ENCODE measurements at places on chromosomes 11 and 22.

DNA sequence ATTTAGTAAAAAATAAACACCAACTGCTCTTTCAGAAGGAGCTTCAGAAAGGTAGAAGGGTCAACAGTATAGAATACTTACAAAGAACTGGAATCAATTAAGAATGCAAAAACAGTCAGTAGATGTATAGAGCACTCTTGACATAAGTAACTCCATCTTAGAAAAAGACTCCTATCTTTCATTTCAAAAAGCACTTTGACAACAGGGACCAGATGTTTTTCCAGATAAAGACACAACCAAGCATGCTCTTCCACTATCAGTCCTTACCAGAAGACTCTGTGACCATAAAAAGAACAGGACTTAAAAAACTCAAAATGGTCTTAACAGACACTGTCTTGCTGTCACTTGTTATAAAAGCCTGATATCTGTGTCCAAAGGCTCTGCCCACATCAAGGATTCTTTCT, 5.2 kb downstream of the SLC25A17 start:
- no peak for DNase-seq

DNA sequence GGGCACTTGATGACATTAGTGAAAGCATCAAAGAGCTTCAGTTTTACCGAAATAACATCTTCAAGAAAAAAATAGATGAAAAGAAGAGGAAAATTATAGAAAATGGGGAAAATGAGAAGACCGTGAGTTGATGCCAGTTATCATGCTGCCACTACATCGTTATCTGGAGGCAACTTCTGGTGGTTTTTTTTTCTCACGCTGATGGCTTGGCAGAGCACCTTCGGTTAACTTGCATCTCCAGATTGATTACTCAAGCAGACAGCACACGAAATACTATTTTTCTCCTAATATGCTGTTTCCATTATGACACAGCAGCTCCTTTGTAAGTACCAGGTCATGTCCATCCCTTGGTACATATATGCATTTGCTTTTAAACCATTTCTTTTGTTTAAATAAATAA, 10.6 kb downstream of the REXO2 start:
- no peak for DNase-seq

DNA sequence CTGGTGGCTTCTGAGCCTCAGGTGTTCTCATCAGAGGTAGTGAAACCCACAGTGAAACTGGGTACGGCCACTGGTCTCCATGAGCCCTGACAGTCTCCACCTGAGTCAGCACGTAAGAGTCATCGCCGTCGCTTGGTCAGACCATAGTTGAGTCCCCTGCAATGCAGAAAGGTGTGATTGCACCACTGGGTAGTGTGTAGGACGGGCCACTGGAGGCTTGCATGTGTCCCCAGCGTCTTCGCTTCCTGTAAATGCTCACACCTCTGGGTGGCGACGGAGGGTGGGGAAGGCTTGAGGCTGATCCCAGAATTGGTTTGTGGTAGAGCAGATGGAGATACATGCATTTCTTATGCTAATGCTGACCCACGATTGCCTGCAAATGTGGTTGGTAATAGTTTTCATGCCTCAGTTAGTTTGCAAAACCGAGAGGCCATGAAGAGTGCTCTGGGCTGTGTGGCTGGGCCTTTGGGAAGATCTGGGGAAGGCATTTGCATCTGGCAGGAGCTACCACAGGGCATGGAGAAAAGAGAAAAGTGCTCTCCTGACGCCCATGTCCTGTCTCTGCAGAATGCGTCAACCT, 26.5 kb downstream of the CTTN start:
- DNase-seq = no peak

- no peak for DNase-seq
Measured at GRCh38 chr11:24046731-24047130, 450.1 kb upstream of the LUZP2 start.

DNA sequence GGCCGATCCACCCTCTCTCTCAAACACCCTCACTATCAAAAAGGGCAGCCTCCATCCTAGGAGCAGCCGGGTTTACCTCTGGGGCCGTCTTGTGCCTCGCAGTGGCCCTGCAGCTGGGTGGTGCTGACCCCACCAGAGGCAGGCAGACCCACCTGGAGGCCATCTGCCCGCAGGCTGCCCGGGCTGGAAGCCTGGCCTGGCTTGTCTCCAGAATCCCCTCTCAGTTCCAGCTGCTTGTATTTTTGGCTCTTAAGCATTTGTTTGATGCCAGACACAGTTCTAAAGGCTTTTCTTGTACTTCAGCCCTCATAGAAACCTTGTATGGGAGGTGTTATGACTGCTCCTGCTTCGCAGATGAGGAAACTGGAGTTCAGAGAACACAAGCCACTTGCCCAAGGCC, 4.2 kb upstream of the NFAM1 start:
- DNase-seq = no peak

GRCh38 chr22:44338177-44338810, 25.5 kb upstream of the SHISAL1 start:
- DNase-seq = no peak

- no peak for DNase-seq
Measured at GRCh38 chr22:23555118-23555517, 25.0 kb downstream of the IGLL1 start.

DNA sequence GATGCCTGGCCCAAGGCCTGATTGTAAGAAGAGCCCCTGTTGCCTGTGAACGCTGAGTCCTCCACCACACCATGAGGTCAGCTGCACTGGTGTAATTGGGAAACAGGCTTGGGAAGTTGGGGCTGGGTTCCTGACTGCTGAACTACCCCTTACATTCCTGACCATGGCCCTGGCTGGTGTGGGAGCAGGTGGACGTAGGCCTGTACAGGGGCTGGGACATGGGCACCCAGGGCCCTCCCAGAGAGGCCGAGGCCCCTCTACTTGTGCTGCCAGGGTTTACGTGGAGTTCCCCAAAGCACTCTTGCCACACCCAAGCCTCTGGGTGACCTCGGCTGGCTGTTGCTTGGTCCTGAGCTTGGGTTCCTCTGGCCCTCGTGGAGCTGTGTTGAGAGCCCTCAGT, 5.4 kb downstream of the RELT start:
- DNase-seq = no peak

GRCh38 chr22:42992092-42992491, 22.9 kb downstream of the PACSIN2 start:
- no peak for DNase-seq

- no peak for DNase-seq
Measured at GRCh38 chr11:13923716-13924650, 38.5 kb upstream of the SPON1 start.

DNA sequence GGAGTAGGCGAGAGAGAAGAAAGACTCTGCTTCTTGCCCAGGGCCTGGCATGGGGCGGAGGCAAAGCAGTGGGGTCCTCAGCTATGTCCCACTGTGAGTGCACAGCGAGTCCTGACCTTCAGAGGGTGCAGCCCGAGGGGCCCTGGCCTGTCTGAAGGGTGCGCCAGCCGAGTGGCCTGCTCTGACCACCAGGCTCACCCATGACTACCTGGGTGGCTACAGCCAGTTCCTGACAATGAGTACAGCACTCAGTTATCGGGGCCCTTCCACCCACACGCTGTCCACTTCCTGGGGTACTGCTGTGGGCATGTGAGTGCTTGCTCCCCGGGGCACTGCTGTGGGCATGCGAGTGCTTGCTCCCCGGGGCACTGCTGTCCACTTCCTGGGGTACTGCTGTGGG, 74.1 kb upstream of the B3GAT1 start:
- no peak for DNase-seq

GRCh38 chr11:46513934-46514342, 79.9 kb downstream of the AMBRA1 start:
- DNase-seq = no peak

GRCh38 chr11:65778901-65779668, 1.7 kb downstream of the AP5B1 start:
- DNase-seq = no peak

DNA sequence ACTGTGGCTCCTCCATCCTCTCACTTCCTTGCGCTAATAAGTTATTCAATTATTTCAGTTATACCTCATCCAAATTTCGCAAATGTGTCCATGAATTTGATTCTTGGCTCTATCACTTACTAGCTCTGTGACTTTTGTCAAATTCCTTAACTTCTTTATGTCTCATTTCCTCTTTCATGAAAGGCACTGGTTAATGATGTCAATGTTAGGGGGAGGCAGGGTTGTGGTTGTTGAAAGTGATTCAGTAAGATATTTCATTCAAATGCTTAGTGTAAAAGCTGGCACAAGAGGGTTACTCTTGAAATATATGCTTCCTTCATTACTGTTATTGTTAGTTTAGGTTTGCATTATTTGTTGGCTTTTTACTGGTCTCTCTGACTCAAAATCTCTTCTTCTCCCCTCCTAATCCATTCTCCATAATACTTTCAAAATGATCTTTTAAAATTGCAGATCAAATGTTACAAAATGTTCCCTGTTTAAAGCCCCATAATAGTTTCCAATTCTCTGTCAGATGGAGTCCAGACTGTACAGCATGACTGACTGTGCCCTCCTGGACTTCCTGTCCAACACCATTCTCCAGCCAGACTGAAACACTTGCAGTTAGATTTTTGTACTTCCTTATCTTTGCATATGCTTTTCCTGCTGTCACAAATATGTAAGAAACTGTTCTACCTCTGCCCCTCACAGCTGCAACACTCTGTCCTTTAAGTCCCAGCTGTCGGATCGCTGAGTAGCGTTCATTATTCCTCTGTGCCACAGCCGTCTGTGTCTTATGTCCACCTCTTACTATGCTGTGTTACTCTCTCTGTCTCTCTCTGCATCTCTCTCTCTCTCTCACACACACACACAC, 510.6 kb upstream of the RAG2 start:
- DNase-seq = no peak

DNA sequence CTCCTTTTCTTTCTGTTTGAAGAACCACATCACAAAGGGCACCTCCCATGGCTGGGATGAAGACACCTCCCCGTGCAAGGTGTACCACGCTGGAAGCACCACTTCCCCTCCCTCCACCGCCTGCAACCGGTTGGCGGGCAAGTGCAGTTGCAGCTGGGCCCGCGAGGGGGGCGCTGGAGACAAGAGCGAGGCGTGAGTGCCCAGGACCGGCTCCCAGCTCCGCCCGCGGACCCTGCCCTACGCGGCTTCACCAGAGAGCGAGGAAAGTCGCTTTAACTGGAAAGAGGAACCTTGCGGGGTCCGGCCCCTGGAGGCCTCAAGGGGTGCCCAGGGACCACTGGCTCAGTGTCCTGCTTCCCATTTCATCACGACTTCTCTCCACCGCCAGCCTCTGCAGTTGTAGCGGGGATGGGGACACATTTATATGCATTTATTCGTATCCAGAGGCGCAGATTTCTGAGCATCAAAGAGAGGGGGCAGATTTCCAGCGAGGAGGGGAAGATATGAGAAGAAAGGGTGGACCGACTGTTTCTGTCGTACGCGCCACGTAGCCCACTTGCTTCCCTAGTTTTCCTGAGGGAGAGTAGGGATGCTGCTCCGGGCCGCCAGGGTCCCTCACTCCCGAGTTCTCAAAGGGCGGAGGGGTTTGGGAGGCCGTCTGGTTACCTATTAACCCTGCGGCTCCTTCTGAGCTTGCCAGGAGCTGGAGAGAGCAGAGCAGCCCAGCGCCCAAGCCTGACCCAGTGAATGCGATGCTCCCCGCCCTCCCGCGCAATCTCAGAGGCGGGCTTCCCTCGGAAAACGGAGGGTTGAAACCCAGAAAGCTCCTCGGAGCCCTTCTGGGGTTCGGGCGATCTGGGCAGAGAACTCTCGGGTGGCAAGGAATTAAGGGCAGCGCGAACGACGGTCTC, 3.5 kb downstream of the ESAM start:
- peak; percentile 73 for DNase-seq

GRCh38 chr11:3056296-3057068, 741 bp downstream of the CARS1 start:
- no peak for DNase-seq

DNA sequence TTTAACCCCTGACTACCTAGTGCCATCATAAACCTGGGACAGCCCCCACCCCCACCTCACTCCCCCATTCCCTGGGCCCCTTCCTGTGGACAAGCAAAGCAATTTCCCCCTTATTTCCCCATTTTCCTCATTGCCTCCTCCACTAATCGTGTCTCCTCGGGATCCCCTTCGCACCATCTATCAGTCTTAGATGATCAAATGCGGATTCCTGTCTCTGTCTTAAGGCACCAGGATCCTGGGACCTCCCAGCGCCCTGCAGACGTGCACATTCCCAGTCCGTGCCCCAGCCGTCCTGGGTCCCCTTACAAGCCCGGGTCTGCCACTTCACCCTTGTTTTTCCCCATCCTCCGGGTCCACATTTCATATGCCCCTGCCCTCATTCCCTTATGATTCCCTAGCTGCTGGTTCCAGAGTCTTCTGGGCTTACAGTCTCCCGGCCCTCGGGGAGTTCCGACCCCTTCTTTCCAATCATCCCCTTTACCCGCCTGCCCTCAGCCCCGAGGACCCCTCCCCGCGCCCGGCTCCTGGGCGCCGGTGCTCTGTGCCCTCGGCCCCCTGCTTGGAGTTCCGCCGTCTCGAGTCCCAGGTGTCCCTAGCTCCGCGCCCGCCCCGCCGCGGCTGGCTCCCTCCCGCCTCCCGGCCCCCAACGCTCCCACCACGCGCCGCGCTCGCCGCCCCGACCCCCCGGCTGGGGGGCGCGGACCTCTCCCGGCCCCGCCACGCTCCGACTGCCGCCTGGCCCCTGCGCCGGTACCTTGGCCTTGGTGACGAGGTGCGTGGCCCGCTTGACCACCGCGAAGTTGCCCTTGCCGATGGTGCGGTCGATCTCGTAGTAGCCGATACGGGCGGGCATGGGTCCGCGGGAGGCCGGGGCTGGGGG, 599 bp downstream of the SIK3 start:
- peak; percentile 16 for DNase-seq

DNA sequence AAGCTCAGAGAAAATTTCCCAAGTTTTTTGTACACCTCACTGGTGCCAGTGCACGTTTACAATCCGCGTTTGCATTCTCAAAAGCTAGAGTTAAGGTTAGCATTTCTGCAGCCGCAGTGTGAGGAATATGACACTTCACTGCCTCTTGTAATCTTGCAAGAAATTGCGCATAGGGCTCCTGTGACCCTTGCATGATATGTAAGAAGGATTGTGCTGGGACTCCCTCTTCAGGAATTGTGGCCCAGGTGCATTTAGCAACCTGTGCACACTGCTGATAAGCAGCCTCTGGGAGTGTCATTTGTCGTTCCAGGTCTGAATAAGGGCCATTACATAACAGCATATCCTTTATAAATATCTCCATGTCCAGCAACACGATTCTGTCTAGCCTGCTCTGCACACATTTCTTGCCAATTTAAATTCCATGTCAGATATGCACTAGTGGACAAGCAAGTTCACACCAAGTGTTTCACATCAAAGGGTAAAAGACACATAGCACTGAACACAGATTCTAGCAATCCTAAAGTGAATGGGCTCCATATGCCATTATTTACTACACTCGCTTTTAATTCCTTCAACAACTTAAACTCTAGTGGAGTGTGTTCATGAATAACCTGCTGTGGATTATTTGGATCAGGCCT, 69.2 kb upstream of the INCENP start:
- DNase-seq = peak; percentile 45

- no peak for DNase-seq
Measured at GRCh38 chr11:46009647-46010046, 87.2 kb downstream of the LARGE2 start.

- no peak for DNase-seq
Measured at GRCh38 chr11:44550123-44550522, 15.3 kb upstream of the CD82 start.

DNA sequence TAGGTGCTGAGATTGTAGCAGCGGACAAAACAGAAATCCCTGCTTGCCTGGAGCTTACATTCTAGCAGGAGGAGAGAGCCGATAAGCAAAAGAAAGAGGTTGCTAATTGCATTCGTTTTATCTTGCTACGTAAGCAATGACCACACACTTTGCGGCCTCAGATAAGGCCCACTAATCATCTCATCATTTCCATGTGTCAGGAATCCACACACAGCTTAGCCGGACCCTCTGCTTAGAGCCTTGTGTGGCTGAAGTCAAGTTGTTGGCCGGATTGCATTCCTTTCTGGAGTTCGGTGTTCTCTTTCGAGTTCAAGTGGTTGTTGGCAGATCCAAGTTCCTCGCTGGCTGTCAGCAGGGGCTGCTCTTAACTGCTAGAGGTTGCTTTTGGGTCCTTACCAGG, 101.6 kb downstream of the CHST1 start:
- no peak for DNase-seq

Measured in fibroblast of villous mesenchyme (primary cell).